ENCODE measurements at places on chromosomes 4 and X.
A peak's percentile ranks its signal among the peaks of the same experiment; 100 is the strongest.

DNA sequence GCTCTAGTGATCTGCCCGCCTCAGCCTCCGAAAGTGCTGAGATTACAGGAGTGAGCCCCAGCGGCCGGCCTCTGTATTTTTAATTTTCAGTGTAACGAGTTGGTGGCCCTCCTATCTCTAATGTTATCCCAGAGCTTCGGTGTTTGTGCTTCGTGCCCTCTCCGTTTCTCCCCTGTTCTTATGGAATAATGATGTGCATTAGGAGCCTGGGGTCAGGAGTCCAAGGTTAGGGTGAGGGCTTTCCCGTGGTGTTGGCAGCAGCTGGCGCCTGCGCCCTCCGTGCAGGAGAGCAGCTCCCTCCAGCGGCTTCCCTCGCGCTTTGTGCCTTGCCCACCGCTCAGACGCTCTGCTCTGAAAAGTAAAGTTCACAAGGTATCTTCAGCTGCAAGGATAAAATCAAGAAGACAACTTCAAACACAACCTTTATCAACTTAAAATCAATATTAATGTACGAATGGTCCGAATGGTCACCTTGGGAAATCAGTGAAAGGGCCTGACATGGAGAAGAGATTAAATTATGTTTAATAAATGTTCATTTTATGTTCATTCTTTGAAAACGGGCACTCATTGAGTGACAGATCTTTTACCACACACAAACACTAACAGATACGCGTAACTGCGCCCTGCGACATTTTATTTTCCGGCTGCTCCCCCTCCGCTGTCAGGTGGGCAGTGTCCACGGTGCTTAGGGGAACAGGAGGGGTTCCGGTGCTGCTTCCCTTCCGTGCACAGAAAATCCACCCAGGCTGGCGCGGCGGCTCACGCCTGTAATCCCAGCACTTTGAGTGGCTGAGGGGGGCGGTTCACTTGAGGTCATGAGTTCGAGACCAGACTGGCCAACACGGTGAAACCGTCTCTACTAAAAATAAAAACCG, 62.4 kb downstream of the TRAPPC11 start:
- DNase-seq = peak; percentile 23

DNA sequence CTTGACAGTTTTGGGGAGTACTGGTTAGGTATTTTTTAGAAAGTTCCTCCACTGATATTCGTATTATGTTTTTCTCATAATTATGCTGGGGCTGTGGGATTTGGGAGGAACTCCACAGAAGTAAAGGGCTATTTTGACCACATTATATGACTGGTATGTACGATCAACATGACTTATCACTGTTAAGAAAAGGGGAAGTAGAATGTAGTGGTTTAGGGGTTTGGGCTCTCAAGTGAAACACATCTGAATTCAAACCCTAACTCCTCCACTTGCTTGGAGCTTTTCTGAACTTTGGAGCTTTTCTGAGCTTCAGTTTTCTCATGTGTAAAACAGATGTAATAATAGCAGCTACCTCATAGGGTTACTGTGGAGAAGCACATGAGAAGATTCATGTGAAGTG, 96.4 kb upstream of the C1GALT1C1 start:
- DNase-seq = no peak

DNA sequence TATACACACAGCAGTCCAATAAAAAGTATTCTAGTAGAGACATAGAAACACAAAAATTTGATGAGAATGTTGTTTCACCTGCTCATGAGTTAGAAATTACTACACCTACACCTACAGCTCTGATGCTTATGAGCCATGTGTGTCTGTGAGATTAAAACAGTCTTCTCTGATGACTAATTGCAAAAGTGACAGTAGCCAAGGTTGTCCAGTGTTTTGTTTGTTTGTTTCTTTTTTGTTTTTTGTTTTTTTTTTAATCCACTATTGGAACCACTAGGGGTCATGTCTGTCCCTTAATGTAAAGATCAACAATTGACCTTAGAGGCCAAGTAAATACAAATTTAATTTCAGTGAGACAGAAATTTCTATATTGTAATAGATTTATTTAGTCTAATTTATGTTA, 423.1 kb downstream of the TEX13C start:
- no peak for DNase-seq

- DNase-seq = no peak
Measured at GRCh38 chr4:159639671-159640323, 536.9 kb downstream of the RAPGEF2 start.

DNA sequence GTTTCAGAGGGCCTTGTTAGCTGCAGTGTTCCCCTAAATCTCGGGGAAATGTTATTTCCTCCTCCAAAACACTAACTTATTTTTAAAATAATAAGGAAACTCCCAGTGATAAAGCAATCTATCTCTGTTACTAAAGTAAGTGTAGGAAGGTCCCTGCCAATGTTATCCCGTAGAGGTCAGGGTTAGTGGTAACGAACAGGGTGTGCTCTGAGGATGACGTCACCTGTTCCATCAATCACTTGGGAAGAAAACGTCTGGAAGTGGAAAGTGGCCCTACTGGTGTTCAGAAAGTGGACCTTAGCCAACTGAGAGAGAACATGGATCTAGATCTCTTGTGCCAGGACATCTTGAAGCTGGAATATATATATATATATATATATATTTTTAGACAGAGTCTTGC, 249.5 kb downstream of the BCOR start:
- DNase-seq = no peak

DNA sequence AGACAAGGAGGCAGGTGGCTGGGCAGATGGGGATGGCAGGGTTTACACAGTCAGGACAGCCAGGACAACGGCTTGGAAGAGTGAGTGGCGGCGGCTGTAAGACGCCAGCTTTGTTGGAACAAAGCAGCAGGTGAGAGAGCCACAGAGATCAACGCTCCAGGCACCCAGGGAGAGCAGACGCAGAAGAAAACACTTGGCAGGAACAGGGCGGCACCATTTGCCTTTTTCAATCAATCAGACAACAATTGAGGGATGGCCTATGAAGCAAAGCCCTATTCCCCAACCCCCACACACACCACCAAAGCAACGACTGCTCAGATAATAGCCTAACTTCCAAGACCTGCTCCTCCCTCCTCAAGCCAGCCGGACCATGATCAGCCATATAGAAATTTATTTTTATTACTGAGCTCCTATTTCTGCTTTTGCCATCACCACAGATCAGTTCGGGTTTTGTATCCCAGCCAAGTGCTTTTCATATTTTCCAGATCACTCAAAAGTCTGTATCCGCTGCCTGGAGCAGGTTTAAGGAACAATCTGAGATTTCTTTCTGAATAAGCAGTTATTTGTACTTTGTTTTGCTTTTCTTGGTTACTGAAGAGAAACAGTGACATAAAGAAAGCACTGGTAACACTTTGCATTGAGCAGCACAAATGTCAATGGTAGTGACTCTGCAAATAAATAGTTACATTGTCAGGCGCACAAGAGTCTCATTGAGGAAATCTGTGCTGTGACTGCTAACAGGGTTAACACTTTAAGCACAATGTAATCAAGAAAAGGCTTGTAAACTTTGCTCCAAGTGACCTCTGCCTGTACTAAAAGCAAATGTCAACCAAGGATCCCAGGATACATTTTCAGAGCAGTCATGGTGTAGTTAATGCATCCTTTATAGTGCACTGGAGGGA, 81.8 kb upstream of the RBPJ start:
- DNase-seq = no peak

DNA sequence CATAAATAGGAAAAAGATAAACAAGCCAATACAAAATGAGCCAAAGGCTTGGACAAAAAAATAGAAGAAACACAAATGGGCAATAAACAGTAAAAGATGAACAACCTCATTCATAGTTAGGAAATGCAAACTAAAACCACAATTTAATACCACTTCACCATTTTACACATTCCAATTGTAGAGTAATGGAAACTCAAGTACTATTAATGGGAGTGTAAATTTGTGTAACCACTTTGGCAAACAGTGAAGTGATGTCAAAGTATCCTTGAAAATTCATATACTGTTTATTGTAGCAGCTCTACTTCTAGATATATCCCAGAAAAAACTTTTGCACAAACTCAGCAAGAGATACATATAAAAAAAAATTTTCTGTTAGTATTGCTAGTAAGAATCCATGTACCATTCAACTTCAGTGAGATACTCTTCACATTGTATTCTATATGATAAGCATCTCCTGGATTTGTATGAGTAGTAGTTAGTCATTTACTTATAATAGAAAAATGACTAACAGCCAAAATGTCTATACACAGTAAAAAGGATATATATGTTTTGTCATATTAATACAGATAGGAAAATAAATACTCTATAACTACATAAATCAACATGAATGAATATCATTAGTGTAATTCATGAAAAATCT, 229.8 kb downstream of the DKK2 start:
- no peak for DNase-seq

DNA sequence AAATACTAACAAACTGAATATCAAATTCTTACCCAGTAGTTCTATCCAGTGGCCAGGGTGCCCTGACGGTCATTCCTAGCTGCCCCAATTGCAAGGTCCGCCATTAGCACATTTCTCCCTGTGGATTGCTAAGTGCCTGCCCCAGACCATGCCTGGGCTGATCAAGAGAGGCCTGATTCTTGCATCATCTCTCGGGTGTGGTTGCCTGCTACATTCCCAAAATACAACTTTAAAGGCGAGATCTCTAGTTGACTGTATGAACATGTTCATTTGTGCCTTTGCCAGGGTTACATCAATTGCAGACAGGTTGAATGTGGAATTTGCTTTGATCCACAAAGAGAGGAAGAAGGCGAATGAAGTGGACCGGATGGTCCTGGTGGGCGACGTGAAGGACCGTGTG, 28.0 kb downstream of the PRPS2 start:
- DNase-seq = no peak

- peak; percentile 54 for DNase-seq
Measured at GRCh38 chrX:68827848-68828624, 785 bp upstream of the EFNB1 start.

- no peak for DNase-seq
Measured at GRCh38 chrX:17040711-17041110, 94.3 kb downstream of the REPS2 start.

DNA sequence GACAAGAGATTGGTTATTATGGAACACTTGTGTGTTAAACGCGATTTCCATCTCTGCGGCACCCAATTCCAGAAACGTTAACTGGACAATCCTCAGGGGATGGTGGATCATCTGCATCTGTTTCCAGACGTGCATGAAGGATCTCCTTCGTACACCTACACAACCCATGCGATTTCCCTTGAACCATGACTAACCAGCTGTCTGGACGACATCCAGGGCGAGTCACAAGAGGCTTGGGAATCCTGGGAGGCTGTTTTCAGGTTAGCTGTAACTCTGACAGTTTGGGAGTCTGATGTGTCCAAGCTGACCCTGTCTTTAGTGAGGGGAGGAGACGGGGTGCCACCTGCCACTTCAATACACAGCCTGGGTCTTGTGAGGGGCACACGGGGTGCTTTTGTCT, 84.5 kb downstream of the GATB start:
- no peak for DNase-seq

GRCh38 chr4:40399578-40399977, 64.4 kb downstream of the CHRNA9 start:
- DNase-seq = no peak

GRCh38 chr4:146334862-146335449, 120.6 kb downstream of the REELD1 start:
- DNase-seq = no peak

GRCh38 chr4:39563346-39563847, 36.2 kb upstream of the UGDH start:
- no peak for DNase-seq

GRCh38 chr4:144733566-144733965, 87.6 kb downstream of the HHIP start:
- DNase-seq = no peak

- DNase-seq = no peak
Measured at GRCh38 chr4:178941975-178942374, 1499.7 kb upstream of the AGA start.

DNA sequence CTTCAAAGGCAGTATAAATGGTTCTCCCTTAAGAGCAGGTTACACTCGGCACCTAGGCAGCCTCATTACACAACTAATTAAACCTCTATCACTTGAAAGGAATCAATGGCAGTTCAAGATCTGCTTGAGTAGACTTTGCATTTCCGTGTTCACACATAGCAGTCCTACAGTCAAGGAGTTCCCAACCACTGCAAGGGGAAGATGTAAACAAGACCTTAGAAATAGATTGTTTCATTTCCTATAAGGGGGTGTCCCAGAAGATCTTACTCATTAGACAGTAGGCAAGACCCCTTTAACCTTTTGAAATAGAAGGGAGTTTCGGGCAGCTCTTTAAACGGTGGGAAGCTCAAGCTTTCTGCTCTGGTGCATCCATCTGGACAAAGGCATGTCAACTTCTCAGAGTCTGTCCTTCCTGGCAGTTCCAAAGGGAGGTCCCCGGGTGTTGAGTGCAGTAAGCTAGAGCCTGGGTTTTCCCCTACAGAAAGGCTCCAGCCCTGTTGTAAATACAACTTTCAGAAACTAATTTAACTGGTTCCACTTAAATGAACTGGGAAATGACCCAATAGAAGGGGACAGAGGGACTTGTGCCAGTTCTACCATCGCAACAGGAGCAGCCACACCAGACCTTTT, 150.8 kb downstream of the RBMX2 start:
- no peak for DNase-seq

- DNase-seq = no peak
Measured at GRCh38 chr4:74608151-74608949, 163.4 kb downstream of the AREG start.

GRCh38 chr4:168724686-168725411, 228.0 kb downstream of the PALLD start:
- DNase-seq = no peak

DNA sequence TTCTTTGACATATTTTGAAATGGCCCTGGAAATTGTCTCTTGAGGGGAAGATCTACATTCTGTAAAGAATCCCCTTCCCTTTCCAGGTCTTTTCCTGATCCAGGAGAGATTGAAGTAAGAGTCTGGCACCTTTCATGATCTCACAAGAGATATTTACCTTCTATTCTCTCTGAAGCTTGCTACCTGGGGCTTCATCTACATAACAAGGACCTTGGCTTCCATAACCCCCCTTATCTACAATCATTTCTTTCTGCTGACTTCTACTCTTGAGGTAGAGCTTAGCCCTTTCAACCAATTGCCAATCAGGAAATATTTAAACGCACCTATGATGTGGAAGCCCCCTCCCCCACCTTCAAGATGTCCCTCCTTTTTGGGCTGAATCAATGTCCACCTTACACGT, 383.7 kb upstream of the MAGEB18 start:
- no peak for DNase-seq

Measured in T-helper 2 cell (primary cell).